ENCODE measurements at places on chromosomes 11 and 22.

GRCh38 chr22:30337461-30337778 lies 10.7 kb upstream of the TBC1D10A start:
- no peak for DNase-seq

DNA sequence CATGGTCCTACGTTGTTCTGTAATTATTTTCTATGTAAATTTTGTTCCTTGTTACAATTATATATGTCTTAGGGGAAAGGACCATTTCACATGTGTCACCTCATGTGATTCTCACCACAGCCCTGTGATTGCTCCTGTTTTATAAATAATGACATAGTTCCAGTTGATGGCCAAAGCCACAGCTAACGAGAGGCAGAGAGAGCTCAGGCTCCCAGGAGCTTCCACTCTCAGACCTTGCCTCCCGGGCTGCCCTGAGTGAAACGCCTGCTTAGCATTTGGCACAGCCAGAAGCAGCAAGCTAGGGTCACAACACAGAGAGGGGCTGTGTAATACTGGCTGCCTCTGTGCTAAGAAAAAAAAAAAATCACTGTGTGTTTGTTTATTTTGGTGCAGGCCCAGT lies 5.9 kb downstream of the TMEM121B start:
- no peak for DNase-seq

DNA sequence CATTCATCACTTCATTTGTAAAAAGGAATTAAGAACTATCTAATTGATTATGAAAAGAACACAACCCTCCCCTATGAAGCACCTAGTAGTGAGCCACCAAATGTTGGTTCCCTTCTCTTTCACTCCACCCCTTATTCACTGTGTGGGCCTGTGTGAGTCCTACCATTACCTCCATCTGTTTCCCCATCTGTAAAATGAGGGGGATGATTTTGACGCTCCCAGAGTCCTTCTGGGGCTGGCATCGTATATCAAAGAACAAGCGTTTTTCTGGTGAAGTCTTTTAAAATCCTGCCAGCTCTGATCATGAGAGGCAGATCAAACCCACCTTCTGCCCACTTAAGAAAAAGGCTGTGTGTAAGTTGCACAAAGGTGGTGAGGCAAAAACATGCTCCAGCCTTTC lies 96.6 kb upstream of the SEZ6L start:
- DNase-seq = no peak

GRCh38 chr11:100730266-100730665 lies 43.2 kb downstream of the ARHGAP42 start:
- peak; percentile 93 for DNase-seq

GRCh38 chr11:31817054-31817620 lies 6.0 kb upstream of the PAX6 start:
- DNase-seq = no peak

DNA sequence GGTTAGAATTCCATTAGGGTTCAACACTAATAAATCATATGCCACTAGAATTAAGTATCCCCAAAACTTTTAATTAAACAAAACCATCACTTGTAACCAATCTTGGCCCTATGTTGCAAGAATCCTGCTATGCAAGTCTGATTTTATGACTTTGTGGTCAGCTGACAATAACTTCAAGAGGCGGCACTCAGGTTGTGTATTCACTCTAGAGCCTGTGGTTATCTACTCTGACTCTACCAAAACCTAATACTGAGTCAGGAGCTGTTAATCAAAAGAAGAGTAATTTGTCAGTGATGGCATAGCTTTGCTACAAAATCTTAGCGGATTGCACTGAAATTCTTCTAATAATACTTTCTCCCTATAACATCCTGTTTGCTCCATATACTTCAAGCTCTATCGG lies 253.7 kb downstream of the AASDHPPT start:
- peak; percentile 84 for DNase-seq

DNA sequence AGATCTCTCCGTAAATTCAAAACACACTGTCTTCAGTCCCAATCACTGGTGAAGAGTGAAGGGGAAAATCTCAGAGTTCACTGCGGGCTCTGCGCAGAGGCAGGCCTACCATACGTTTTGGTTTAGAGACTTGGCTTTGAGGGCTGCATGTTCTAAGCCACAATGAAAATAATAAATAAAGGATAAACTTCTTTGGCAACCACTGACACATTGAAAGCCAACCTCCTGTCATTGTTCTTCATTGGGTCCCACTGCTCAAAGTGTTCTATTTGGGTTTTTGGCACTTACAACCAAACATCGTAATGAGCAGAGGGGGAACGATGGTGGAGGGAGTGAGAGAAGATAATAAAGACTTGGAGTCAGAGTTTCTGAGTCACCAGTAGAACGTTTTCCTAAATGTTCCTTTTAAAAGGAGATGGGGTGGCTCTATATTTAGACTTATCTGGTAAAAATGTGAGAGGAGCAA lies 472.9 kb downstream of the SOX6 start:
- peak; percentile 22 for DNase-seq

DNA sequence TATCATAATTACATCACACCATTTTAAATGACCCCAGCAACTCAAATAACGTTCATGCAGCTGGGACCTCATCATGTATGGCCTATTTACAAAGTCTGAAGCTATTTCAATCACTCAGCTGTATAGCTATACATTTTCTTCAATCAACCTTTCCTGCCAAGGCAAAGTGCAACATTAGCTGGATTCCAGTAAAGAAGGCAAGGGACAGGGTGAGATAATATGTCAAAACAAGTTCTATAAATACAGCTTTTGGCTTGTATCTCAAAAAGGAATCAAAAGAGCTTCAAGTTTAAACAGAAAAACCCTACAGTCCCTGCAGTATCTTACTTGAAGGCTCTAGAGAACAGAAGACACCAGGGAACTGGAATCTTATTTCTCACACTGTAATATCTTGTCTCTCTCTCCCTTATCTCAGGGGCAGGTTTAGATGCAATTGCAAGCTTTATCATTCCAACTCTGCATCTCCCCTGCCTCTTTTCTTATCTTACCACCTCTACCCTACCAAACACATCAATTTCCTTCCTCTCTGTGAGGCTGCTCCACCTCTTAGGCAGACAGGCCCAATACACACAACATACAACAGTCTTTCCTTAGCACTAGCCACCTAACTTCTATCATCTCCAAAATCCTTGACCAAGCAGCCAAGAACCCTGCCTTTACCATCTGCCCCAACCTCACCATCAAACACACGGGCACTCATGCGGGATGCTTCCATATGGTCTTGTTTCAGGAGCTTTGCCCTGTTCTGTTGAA lies 34.5 kb downstream of the CELF1 start:
- DNase-seq = no peak

GRCh38 chr11:72599325-72600117 lies 74.7 kb downstream of the PDE2A start:
- DNase-seq = no peak

DNA sequence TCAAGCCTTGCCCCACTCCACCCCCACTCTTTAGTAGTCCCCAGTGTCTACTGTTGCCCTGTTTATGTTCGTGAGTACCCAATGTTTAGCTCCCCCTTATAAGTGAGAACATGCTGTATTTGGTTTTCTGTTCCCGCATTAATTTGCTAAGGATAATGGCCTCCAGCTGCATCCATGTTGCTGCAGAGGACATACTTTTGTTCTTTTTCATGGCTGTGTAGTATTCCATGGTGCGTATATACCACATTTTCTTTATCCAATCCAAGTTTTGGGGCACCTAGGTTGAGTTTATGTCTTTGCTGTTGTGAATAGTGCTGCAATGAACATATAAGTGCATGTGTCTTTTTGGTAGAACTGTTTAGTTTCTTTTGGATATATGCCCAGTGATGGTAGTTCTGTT lies 16.2 kb upstream of the FXYD6 start:
- DNase-seq = no peak

GRCh38 chr11:15568440-15568839 lies 453.7 kb downstream of the INSC start:
- DNase-seq = no peak

- no peak for DNase-seq
These were observed 929.9 kb downstream of the BRD1 start for GRCh38 chr22:48897645-48898370.

GRCh38 chr11:123116486-123116885 lies 54.5 kb upstream of the HSPA8 start:
- no peak for DNase-seq

- DNase-seq = no peak
These were observed 12.4 kb downstream of the C11orf21 start for GRCh38 chr11:2289350-2289749.
